Fibroblast of skin of right quadriceps (primary cell): ENCODE measurements at places on chromosomes 13 and 19.

DNA sequence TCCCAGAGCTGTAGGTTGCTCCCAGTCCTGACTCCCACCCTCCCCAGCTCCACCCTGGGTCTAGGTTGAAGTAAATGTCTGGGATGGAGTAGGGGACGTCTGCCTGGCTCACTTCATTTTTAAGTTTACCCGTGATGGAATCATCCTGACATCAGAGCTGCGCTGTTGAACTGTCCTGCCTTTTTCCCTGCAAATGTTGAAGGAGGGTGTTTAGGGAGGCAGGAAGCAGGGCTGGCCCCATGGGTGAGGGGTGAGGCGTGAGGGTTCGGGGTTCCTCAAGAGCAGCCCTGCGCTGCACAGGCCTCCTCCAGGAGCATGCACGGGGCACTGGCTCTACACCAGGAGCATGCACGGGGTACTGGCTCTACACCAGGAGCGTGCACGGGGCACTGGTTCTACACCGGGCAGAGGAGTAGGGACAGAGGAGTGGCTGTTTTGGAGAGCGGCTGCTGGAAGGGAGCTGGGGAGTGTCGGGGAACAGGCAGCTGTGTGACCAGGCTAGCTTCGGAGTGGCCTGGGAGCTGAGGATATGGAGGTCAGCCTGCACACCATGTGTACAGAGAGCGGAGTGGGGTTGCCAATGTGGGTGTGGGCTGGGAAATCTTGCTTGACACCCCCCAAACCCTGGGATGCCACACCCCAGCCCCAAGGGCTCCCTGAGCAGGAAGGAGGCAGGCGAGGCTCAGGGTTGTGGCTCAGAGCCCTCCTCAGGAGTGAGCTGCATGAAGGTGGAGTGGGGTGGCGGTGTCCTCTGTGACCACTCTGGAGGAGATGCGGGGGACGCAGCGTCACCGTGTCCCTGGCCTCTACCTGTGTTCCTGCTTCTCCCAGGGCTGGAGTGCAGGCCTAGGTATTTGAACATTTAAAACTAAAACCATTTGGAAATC, 63.3 kb downstream of the GPR12 start:
- DNase-seq, result no peak

DNA sequence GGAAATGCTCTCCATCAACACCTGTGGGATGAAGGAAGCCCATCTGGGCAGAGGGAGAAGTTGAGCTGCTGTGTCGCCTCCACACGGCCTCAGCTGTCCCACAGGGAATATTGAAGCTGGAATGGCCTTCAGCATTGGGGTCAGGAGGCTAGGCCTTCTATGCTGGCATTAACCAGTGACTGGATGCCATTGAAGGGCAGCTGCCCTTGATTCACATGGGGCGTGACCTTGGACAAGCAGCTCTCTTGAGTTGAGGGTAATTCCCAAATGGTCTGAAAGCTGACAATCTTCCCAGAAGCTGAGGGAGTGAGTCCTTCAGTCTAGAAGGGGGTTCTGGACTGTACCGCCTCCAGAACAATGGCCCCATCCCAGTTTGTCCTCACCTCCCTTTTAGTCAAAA, 6.7 kb downstream of the BCL3 start:
- no peak for DNase-seq

GRCh38 chr13:114154476-114154875, 22.1 kb upstream of the RASA3 start:
- no peak for DNase-seq

- DNase-seq, result peak; percentile 26
These were observed 27.4 kb upstream of the TIMM44 start for GRCh38 chr19:7970716-7971448.

GRCh38 chr13:46866150-46866549, 30.7 kb downstream of the HTR2A start:
- peak; percentile 55 for DNase-seq

DNA sequence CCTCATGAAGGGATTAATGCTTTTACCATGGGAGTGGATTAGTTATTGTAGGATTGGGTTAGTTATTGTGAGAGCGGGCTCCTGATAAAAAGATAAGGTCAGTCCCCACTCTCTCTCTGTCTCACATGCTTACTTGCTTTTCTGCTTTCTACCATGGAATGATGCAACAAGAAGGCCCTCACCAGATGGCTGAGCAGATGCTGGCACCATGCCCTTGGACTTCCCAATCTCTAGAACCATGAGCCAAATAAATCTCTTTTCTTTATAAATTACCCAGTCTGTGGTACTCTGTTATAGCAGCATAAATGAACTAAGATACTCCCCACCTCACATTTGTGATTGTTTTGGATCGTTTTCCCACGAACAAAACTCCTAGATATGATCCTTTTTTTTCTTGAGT, 353.8 kb downstream of the DNAJC15 start:
- DNase-seq, result no peak

DNA sequence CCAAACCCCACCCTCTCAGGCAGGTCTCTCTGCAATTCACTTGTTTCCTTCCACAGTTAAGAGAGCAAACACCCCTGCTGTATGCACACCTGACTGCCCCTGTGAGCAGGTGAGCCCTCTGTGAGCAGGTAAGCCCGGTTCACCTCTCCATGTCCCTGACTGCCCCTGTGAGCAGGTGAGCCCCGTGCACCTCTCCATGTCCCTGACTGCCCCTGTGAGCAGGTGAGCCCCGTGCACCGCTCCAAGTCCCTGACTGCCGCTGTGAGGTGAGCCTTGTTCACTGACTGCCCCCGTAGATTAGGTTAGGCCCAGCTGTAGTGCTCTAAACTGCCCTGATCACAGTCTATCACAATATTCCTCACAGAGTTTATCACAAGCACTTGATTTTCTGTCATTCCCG, 29.2 kb downstream of the TMTC4 start:
- DNase-seq, result no peak

DNA sequence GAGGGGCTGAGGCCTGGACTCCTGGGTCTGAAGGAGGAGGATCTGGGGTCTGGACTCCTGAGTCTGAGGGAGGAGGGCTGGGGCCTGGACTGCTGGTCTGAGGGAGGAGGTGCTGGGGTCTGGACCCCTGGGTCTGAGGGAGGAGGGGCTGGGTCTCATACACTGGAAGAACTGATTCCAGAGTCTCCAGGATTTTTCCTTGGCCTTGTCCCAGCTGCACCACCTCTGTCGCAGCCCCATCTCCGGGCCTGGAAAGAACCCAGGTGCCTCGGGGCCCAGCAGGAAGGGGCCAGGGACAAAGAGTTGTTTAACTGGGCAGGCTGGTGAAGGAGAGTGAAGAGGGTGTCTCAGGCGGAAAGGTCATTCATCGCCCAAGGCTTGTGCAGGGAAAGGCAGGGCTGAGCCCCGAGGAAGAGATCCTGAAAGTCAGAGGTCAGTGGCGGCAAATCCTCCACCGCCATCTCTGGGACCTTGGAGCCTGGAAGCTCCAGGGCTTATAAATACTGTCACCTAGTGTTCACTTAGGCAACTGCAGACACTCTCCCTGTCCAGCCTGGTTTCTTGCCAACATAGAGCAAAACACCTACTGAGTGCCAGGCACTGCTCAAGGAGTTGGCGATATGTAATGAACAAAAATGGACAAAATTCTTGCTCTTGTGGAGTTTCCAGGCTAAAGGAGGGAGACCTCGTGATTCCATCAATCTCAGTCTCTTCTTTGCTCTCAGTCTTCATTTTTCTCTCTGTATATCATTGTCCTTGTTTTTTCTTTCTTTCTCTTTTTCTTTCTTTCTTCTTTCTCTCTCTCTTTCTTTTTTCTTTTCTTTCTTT, 4.4 kb upstream of the KCNN4 start:
- peak; percentile 69 for DNase-seq

GRCh38 chr13:106369091-106369490, 166.4 kb downstream of the EFNB2 start:
- no peak for DNase-seq

GRCh38 chr19:3949997-3950859, 17.4 kb downstream of the NMRK2 start:
- DNase-seq, result no peak

GRCh38 chr13:24660023-24660741, 20.0 kb upstream of the ATP12A start:
- no peak for DNase-seq

GRCh38 chr19:58569191-58569942, 3.8 kb downstream of the MZF1 start:
- no peak for DNase-seq

DNA sequence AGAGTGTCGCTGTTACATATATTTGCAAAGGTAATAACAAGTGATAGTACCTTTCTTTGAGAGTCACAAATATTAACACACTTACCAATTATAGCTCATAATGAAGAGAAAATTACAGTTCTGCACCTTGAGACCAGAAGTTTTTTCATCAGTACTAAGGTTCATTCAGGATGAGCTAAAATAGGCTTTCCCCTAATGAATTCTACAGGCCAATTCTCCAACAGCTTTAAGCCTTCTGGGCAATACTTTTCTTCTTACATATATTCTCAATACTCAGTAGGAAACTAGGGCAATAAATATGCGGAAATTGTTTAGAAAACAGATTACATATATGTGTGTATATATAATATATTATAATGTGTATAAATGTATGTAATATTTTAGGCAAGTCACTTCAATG, 2672.8 kb upstream of the PCDH20 start:
- no peak for DNase-seq

GRCh38 chr19:33669376-33669775, 47.6 kb downstream of the CHST8 start:
- no peak for DNase-seq

GRCh38 chr13:83943530-83944279, 61.4 kb upstream of the SLITRK1 start:
- no peak for DNase-seq

DNA sequence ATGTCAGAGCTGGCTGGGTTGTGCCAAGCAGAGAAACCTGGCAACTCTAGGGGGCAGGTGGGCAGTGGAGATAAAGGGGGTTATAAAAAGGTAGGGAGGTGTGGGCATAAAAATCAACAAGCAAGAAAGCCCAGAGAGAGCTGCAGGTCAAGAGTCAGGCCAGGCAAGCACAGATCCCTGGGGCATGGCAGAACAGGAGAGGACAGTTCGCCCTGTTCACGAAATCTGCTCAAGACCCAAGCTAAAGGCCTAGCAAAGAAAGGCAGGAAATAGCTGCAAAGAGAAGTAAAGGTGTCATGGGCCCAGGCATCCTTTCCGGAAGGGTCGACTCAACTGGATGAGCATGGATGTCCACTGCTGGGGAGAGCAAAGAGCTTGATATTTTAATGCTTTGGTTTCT, 3.4 kb downstream of the MBNL2 start:
- DNase-seq, result no peak

DNA sequence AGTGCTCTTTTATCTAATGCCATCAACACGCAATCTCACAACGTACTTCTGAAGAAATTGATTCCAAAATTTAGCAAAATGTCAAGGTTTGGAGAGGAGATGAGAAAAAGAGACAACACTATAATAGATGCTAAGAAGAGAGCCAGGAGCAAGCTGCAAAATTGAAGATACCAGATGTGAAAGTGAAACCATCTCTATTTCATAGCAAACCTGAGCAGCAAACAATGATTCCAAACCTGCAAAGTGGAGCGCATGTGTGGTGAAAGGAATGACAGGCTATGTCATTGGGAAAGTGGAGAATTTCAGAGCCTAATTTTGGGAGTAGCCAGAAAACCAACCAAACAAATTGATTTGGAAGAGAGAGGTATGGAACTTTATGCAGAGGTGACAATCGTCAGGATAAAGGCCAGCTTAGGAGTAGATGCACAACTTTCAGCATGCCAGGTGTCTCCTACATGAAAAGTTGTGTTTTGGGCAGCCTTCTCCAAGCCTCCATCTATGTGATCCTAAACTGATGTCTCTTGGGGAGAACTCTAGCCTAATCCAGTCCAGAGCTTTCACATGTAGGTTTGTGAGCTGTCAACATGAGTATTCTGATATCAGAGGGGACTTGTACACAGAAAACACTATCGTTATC, 158.4 kb upstream of the FNDC3A start:
- DNase-seq, result no peak

DNA sequence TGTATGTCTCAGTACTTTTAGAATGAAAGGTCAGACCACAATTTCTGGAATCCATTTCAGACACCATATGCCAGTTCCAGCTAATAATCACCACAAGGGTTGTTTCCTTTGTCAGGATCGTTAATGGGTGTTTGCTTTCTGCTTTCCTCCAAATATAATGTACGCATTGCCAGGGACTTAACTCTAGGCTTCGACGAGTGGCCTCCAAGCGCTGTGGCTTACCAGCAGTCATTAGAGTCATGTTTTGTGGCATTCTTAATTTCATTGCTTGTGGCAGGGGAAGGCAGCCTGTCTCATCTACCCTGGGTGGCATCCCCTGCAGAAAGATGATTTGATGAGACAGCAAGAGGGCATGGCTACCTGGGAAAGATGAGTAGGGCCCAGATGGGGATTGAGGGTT, 22.5 kb downstream of the SAFB start:
- no peak for DNase-seq

- peak; percentile 99 for DNase-seq
These were observed 547.0 kb upstream of the SLITRK5 start for GRCh38 chr13:87123987-87124784.

DNA sequence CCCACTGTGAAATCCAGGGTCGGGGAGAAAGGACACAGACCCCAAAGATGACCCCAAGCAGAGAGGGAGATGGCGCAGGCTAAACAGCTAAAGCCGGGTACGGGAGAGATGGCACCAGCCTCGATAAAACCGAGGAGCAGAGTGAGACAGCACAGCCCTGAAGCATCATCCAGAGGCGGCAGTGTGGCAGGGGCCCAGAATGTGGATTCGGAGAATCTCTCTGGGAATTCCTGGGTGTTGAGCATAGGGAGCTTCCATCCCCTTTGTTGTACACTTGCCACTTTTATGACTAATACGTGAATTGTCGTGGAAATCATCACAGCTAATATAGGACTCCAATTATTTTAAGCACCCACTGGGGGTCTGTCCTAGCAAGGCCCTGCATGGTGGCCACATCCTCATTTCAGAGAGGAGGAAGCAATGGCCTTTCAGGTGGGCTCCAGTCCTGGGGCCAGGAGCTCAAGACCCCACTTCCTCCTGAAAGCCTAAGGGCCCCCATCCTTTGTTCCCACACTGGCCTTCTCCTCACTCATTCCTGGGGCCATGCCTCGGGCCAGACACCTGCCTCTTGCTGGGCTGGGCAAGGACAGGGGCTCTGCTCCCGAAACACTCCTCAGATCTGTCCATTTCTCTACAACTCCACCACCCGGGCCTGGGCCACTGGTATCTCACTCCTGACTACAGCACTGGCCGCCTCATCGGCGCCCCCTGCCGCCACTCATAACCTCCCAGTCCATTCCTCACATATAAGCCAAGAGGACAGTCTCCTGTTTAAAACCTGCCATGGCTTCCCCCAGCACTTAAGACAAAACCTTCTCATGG, 29.3 kb upstream of the ATP1A3 start:
- DNase-seq, result no peak

- peak; percentile 76 for DNase-seq
These were observed 168.3 kb upstream of the SLITRK1 start for GRCh38 chr13:84050536-84050935.

DNA sequence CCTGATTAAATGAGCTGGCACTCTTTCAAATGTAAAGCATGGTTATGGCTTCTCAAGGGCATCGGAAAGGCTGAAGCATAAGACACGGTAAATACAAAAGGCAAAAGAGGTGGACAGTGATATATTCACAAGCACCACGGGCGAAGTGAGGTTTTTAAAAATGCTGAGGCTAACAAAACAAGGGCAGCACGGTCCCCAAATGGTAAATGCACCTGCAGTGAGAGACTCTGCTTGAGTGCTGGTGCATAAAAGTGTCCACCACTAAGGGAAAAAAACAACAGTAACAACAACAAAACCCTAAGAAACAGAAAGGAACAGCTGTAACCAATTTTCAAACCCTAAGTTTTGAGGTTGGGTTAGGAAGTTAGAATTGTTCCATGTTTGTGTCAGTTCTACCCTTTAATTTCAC, 234.9 kb downstream of the PCDH9 start:
- no peak for DNase-seq

- DNase-seq, result no peak
These were observed 7.5 kb downstream of the HAUS5 start for GRCh38 chr19:35620001-35620400.
